ENCODE measurements at places on chromosomes 12 and 14. TPM values are rescaled to one million over a fixed set of nuclear protein-coding genes. Genes with fewer than 3 reads are reported as not detected.

- DNase-seq, result no peak
Measured at GRCh38 chr12:27667540-27667939, 28.7 kb upstream of the REP15 start.

DNA sequence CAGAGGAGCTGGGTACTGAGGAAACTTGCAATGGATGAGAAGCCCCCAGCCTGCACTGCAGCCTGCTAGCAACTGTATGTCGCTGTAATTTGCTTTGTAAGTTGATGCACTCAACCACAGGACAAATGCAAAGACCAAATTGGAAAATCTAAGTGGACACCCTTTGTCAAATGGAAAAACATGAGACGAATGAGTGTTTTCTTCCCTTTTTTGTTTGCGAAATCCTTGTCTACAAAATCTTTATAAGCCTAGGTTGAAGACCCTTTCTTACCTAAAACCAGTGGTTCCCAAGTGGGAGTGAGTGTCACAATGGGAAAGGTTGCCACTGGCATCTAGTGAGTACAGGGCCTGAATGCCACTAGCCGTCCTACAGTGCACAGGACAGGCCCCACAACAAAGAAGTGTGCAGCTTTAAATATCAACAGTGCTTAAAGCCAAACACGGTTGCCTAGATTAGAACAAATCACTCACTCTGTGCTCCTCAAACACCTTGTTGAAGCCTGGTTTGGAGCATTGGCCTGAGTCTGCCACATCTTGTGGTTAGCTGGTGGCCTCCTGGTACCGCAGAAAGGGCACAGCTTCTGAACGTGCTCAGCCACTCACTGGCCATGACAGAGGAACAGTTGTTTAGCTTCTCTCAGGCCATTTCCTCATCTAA lies 7.6 kb upstream of the VASH1 start:
- no peak for DNase-seq

GRCh38 chr12:88737838-88738472 lies 157.7 kb upstream of the KITLG start:
- no peak for DNase-seq

TCL1B gene
- total RNA-seq, result not detected

DNA sequence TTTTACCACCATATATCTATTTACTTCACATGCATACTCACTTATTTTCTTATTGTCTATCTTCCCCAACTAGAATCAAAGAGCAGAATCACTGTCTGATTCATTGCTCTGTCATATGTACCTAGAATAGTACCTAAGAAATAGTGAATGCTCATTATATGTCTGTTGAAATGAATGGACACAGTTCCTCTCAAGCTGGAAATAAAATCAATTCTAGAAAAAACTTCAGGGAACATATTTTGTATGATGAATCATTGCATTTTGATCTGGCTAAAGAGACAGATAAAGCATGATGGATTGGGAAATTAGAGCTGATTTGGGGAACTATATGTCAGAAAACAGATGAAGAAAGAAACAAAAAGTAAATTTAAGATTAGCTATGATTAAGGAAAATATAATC lies 623.3 kb downstream of the C12orf50 start:
- DNase-seq, result no peak

MEG3 gene
- total RNA-seq, result 1.2 TPM

GRCh38 chr12:3189282-3189681 lies 112.1 kb downstream of the TSPAN9 start:
- DNase-seq, result no peak

GLIPR1L2 gene
- total RNA-seq, result 0.29 TPM

GRCh38 chr12:51872689-51872981 lies 15.3 kb upstream of the ANKRD33 start:
- no peak for DNase-seq

HCAR1 gene
- total RNA-seq, result not detected

NUAK1 gene
- total RNA-seq, result 5.1 TPM

DNA sequence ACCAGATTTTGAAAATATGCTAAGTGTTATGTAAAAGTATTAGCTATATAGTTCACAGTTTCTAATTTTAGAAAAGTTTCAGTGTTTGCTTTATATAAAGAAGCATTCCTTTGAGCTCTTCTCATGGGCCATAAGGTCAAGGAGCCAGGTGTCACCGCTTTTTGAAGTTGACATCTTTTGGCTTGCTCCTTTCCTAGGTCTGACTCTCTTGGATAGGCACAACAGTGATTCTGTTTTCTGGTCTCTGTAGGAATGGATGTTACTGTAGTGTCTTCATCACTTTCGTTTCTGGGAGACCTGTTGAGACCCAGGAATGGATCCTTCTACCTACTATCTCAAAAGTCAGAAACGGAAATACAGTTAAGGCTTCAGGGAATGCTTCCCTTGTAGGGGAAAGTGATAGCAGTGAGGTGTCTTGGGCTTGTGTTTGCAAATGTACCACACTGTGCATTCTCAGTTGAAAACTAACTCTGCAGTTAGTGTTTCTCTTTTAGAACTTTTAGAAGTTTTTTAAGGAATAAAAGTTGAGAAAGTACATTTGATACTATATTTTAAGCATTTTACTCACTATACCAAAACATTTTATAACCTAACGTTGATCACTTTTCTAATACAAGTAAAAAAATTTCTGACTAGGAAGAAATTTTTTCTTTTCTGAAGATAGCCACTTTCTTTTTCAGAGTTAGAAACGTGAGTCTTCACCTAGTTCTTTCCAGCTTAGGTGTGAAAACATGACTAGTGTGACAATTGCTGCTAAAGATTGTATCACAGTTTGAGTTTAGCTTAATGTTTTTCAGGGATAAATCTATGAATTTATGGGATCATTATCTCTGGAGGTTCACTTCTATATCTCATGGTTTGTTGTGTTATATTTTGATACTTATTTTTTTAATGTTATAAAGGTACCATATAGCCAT lies 20.8 kb downstream of the VRK1 start:
- no peak for DNase-seq

GRCh38 chr12:45775964-45776363 lies 46.5 kb downstream of the ARID2 start:
- DNase-seq, result no peak

DNA sequence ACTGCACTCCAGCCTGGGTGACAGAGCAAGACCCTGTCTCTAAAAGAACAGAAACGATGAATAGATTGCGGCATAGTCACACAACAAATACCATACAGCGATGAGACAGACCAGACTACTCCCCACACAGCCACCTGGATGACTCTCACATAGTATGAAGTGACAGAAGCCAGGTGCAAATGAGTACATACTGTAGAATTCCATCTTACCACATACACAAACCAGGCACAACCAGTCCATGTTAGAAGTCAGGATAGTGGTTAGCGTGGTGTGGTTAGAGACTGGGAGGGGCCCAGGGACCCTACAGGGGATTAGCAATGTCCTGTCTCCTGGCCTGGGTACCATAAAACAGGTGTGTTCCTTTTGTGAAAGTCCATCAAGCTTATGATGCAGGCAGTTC lies 53.8 kb downstream of the FAM222A start:
- DNase-seq, result no peak

DNA sequence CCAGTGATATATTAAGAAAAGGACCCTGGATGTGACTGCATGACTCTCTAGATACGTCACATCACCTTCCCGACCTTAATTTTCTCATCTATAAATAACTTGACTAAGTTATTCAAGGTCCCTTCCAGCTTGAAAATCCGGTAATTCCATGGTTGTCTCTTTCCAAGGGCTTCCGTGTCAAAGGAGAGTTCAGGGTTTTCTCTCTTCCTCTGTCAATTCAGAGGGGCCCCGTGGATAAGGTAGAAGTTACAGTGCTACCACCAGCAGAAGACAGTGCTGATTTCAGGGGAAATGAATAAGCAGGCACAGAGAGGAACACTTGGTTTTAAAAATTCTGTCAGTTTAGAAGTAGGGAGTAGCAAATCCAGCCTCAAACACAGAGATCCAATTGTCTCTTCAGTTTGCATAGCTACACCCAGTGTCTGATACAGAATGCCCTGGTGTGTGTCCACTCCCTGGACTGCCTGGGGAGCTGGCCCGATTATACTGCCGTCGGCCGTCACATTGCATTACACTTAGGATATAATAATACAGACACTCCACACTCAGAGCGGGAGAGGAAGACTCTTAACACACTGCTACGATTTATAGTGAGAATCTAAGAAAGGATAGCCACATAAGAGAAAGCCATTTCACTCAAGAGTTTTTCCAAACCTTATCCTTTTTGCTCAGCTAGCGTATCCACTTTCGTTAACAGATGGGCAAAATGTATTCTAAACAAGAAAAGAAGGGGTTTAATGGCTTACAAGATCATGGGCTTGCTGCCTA lies 54.7 kb upstream of the GTF2A1 start:
- DNase-seq, result no peak

ERBB3 gene
- 125 TPM for total RNA-seq

DNA sequence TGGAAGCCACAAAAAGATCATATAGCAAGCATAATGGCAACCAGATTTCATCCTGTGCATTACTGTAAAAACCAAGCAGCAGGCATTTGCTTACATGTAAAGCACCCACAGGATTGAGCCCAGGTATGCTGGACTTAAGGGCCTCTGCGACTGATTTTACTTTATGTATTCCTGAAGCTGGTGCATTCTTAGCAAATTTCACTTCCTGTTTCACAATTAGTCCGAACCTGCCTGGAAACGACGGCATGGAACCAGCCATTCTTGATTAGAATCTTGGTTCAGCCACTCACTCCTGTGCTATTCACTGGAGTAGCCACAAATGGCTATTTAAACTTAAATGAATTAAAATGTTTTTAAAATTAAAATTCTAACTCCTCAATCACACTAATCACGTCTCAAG lies 239.2 kb downstream of the NUAK1 start:
- no peak for DNase-seq

DNA sequence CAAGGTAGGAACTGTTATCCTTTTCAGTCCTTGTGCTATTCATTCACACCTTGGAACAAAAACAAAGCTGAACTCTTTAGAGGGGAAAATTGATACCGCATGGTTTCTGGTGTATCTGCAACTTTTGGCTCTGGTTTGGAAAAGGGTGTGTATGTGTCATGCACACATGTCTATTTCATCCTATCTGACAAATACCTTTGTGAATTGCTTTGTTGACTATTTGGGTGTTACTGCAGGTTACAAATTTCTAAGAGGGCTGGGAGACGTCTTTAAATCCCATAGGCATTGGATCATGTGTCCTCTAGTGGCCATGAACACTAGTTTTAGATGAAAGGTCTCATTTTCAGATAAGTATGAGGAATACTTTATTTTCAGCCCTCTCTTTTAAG lies 59.9 kb upstream of the IFNG-AS1 start:
- no peak for DNase-seq

DNA sequence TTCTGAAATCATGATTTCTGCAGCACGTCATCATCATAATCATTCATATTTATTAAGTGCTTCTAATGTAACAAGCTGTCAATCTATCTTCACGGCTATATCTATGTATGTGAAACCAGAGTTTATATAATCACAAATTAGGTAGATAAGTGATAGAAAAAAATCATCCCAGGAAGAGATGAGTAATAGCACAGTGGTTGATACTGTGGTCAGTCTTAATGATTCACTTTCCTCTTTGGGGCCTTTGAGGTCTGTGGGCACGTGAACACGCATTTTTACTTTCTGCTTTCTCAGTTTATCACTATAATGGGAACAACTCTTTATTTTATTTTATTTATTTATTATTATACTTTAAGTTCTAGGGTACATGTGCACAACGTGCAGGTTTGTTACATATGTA lies 265.9 kb upstream of the NOVA1 start:
- no peak for DNase-seq

DNA sequence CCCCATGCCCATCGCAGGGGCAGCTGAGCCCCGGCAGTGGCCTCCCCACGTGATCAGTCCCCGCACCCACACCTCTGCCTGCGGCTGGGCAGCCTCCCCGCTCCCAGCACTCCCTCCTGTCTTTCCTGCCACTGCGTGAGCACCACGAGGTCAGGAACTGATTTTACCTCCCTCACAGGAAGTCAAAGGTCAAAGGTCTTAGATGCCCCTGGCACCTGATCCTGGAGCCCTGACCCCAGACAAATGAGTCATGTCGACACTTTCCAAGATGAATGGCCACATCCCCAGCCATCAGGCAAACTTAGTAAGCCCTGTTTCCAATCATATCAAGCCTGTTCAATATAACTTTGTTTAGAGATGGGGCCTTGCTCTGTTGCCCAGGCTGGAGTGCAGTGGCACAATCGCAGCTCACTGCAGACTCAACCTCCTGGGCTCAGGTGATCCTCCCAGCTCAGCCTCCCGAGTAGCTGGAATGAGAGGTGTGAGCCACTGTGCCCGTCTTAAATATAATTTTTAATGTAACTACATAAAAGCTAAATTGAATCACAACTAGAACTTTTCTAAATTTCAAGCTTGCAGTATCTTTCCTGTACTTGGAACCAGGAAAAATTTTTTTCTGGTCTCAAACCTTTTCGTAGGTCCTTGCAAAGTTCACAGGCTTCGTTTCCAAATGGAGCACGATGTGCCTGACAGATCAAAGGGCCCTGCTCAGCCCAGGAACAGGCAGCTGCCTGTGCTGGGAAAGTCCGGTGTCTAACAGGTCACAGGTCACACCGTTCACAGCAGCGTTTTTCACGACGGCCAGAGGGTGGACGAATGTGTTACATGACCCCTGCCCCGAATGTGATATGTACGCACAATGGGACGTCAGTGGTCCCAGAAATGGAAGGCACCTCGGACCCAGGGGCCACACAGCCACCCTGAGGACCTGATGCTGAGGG lies 1.9 kb downstream of the LRCOL1 start:
- no peak for DNase-seq

DNA sequence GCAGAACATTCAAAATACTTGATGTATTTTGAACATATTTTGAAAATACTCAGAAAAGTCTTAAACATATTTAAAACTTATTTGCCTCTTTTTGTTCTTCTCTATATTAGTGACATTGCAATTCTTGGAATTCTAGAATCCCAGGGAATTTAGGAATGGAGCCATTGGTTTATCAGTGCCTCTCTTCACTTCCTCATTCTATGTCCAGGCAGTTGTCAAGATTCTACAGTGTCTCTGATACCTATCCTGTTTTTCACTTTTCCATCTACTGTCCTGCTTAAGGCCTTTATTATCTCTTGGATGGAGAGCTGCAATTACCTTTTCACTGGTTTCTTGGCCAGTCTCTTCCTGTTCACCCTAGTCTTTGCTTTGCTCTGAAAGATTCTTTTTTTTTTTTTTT lies 144.6 kb downstream of the TTLL5 start:
- no peak for DNase-seq

TGFB3 gene
- 10.5 TPM for total RNA-seq

MYF5 gene
- total RNA-seq, result not detected

- no peak for DNase-seq
Measured at GRCh38 chr12:4037747-4038312, 164.6 kb upstream of the PARP11 start.

- DNase-seq, result no peak
Measured at GRCh38 chr12:46516933-46517578, 144.5 kb upstream of the SLC38A2 start.

- DNase-seq, result no peak
Measured at GRCh38 chr12:93335603-93336162, 42.0 kb upstream of the NUDT4 start.

RPGRIP1 gene
- not detected for total RNA-seq
